ENCODE measurements at places on chromosomes 1 and 21. TPM values are rescaled to one million over a fixed set of nuclear protein-coding genes. Genes with fewer than 3 reads are reported as not detected.

Gene MAB21L3
- total RNA-seq = not detected

Gene TLCD4
- 80.5 TPM for total RNA-seq

Gene C1orf56
- 7.0 TPM for total RNA-seq

Gene ORC1
- 0.17 TPM for total RNA-seq

Gene ESPN
- 0.63 TPM for total RNA-seq

Gene TRAF3IP3
- 2.7 TPM for total RNA-seq

- DNase-seq = no peak
Measured at GRCh38 chr1:23101887-23102286, 66.8 kb downstream of the LUZP1 start.

- peak; percentile 75 for DNase-seq
Measured at GRCh38 chr1:39576016-39576657, 453 bp downstream of the PABPC4 start.

- no peak for DNase-seq
Measured at GRCh38 chr1:224061436-224061835, 52.5 kb upstream of the FBXO28 start.

DNA sequence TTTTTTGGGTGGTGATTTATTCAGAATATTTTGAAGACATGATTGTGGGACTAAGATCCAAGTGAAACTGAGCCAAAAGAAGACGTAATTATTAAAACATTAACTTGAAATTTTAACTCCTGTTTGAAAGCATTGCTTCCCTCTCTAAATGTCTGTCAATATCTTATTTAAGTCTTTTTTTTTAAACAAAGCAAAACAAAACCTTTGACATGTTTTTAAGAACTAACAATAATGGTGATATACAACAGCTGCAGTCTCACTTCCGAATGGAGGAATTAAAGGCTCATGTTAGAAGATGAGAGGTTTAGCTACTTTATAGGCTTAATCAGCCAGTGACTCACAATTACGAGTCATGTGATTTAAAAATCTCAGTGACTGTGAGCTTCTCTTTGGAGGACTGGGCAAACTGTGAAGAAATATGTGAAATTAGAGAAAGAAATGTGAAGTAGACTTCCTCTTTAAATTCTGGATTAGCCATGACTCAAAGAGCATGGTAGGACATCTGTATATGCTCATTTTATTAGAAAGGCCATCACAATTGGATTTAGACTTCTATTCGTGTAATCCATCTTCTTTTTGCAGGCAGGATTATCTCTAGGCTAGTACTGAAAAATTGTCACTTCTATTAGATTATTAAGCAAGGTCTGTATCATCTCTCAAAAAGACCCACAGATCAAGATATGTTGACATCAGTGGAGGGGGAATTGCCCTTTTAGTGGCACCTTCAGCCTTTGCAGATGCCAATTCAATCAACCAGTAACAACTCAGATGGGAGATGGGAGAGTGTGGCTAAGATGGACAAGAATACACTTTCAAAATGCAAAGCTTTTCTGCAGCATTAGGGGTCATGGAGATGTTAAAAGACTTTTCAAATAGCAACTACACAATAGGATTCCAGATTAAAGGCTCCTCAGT lies 28.7 kb downstream of the KCNA3 start:
- no peak for DNase-seq

GRCh38 chr1:236425031-236425663 lies 31.1 kb downstream of the EDARADD start:
- DNase-seq = no peak

DNA sequence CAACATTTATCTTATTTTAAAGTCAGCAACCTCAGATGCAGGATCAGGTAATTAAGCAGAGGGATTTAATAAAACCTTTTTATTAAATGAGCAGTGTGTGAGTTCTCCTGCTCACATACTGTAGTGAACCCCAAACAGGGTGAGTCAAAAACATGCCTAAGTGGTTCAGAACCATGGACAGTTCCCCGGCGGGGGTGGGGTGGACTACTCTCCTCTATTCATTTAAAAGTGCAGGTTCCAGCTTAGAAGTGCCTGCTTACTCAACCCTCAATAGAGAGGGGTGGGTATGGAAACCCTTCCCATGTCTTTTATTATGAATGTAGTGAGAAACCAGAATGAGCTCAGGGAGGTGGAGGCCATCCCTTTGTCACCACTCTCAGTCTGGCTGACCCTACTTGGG lies 397.9 kb downstream of the HHAT start:
- DNase-seq = no peak

- DNase-seq = no peak
Measured at GRCh38 chr1:165686971-165687433, 11.4 kb downstream of the ALDH9A1 start.

DNA sequence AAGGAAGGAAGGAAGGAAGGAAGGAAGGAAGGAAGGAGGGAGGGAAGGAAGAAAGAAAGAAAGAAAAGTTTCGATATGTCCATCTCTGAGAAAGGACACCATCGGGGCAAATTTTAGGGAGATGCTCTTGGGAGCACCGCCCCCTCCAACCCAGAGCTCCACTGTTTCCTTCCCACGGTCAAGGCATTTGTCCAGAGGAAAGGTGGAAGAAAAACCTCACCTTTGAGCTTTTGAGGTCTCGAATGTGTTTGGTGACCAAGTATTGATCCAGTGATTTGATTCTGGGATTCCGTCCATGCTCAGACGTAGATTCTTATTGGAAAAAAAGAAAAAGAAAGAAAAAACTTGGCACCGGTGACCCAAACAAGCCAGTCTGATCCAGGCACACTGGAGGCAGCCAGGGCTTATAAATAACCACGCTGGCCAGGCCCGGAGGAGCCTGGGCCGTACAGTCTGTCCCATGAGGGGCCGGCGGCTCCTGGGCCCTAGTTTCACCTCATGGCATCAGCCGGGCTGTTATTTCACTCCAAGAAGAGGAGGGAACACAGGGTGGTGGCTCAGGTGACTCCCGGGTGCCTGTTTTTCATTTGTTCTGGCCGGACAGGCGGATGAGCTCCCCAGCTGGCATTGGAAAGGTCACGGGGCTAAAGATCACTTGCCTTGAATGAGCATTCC lies 36.1 kb upstream of the SLC25A33 start:
- no peak for DNase-seq

DNA sequence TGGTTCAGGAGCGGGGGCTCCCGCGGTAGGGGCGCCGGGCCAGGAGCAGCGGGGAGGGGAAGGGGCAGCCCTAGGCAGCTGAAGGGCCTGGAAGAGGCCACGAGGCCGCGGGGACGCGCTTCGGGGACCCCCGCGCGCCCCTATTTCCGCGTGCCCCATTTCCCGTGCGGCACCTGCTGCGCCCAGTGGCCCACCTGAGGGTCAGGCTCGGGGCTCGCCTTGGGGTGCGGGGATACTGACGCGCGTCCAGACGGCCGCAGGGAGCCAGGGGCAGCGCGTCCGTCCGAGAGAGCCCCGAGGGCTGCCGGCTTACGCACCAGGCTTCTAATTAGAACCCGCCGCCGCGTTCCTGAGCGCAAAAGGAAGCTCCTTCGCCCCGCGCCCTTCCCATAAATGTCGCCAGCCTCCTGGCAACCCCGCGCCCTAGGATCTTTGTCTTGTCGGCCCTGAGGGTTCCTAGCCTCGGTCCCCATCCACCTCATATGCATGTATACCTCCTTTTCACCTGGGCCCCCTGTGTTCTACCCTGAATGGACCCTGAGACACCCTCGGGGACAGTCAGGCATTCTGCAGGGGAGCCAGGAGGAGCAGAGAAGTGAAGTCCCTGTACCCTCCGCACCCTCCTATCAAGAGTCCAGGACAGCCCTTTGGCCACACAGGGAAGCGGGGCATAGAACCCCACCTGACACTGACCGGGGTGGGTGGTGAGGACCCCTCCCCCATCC lies 1.8 kb downstream of the WNT3A start:
- DNase-seq = peak; percentile 30

- no peak for DNase-seq
Measured at GRCh38 chr1:97758541-97759057, 162.2 kb downstream of the DPYD start.

- no peak for DNase-seq
Measured at GRCh38 chr1:151237678-151238466, 16.7 kb upstream of the PSMD4 start.

DNA sequence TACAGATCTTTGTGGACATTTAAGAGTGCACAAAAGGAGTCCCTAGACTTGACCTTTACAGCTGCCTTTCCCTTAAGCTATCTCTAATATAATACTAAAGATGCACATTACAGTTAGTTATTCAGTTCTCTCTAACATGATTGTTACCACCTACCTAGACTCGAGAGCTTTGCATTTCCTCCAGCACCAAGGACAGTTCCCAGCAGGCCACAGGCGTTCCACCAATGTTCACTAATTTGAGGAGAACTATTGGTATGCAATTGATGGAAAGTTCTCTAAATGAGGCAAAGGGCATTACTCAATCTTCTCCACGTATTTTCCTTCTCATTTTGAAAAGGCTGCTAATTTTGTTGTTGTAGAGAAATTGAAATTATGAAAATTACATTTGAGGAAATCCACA lies 5.4 kb upstream of the NTNG1 start:
- no peak for DNase-seq

Data from right cardiac atrium (tissue), 5 donors.